ENCODE measurements at places on chromosomes 3 and 15. TPM values are rescaled to one million over a fixed set of nuclear protein-coding genes. Genes with fewer than 3 reads are reported as not detected.

- DNase-seq, result no peak
Measured at GRCh38 chr3:156150434-156151066, 30.2 kb downstream of the KCNAB1 start.

DNA sequence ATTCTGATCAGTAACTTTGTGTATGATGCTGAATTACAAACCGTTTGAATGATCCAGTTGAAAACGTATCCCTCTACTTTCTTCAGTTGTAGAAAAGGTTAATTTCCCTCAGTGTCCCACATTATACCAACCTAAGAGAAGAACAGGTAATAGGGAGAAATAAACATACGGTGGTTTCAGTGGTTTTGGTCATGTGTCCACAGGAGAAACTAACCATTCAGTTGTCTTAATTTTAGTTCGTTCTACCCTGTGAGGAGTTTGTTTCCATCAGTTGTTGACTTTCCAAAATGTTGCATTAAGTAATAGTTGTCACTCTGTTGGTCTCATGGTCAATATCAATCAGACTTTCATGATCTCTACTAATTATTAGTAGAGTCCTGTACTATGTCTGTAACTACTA lies 15.1 kb downstream of the CALML4 start:
- DNase-seq, result no peak

- no peak for DNase-seq
Measured at GRCh38 chr3:39166134-39166710, 12.8 kb upstream of the CSRNP1 start.

- no peak for DNase-seq
Measured at GRCh38 chr3:117047951-117048705, 338.5 kb downstream of the TUSC7 start.

DNA sequence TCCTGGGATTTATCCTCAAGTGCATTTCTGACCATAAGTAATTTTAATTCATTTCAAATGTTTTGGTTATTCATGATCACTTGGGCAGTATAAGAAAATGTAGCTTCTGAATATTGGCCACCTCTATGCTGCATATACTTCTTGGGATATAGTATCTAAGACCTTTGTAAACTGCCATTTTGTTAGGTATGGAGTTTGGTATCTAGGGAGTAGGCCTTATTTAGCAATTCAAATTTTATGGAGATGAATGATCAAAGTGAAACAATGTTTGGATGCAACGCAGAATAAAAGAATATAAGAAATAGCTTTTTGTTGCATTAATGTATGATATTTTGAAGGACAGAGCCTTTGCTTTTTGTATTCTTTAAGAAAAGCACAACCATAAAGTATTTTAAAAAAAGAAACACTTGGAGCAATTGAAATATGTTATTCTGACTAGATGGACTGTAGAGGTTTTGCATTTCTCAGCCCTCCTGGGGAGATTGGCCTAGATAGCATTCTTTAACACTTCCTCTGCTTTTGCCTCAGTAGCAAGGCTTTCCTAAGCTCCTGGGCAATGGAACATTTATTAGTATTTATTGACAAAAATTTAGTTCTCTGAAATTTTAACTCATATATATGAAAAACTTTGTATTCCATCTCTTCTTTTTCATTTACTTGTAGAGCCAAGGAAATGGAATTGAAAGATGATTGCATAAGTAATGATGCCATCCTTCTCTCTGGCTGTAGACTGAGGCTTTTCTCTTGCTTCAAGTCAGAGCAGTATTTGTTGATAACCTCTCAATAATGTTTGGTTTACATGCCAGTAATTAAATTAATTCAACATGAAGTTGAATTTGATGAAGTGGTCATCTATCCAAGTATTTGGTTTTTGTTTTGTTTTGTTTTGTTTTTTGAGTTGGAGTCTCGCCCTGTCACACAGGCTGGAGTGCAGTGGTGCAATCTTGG lies 61.8 kb upstream of the UTS2B start:
- no peak for DNase-seq

- DNase-seq, result no peak
Measured at GRCh38 chr3:159626598-159626997, 362.0 kb upstream of the IL12A start.

GRCh38 chr15:41333026-41333562 lies 413 bp downstream of the NUSAP1 start:
- DNase-seq, result no peak

GRCh38 chr15:64461721-64462162 lies 1.4 kb downstream of the ZNF609 start:
- DNase-seq, result no peak

DNA sequence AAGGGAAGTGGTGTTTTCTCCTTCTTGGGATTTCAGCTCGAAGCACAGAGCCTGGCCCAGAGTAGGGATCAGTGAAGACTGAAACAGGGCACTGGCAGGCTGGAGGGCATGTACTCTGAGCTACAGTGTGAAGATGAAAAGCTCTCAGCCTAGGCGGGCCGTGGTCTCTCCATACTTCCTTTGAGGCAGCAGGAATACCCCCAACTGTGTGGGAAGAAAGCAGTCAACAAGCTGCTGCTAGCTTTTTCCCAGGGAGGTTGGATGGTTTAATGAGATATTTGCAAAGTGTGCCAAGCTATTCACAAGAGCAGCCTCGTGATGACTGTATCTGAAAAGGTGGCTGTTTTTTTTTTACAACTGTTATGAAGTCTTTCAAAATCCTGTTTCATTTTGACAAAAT lies 47.2 kb downstream of the NMNAT3 start:
- DNase-seq, result no peak

DNA sequence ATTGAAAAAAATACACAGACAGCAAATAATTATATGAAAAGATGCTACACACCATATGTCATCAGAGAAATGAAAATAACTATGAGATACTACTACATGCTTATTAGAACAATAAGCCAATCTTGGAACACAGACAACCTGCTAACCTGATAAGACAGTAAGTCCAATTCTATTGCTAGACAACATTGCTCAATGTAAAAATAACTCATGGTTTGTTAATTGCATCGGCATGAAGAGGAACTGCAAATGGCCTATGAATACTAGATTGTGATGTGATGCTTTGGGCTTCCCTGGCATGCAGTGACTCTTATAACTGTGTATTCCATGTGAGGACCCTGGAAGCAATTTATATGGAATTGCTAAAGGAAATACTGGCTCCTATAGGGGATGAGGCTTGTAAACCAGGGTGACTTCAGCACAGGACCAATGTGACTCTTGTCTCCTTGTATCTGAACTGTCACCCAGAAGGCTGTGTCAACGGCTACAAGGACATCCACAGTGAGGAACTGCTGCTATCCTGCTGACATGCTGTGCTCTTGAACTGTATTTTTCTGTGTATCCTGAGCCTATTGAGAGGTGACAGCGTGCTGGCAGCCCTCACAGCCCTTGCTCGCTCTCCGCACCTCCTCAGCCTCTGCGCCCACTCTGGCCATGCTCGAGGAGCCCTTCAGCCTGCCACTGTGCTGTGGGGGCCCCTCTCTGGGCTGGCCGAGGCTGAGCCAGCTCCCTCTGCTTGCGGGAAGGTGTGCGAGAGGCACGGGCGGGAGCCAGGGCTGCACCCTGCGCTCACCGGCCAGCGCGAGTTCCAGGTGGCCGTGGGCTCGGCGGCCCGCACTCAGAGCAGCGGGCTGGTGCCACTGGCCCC lies 385.7 kb downstream of the CNTN4 start:
- no peak for DNase-seq

GRCh38 chr15:75591655-75592364 lies 12.7 kb upstream of the PTPN9 start:
- DNase-seq, result no peak

GRCh38 chr3:132749786-132750185 lies 27.6 kb upstream of the NPHP3 start:
- no peak for DNase-seq

GRCh38 chr15:70530017-70530499 lies 233.3 kb downstream of the UACA start:
- DNase-seq, result no peak

- DNase-seq, result no peak
Measured at GRCh38 chr15:99999282-100000070, 266.2 kb upstream of the LYSMD4 start.

GRCh38 chr3:131283862-131284261 lies 97.7 kb upstream of the NUDT16 start:
- DNase-seq, result no peak

- no peak for DNase-seq
Measured at GRCh38 chr3:64262574-64263114, 37.4 kb upstream of the PRICKLE2 start.

DNA sequence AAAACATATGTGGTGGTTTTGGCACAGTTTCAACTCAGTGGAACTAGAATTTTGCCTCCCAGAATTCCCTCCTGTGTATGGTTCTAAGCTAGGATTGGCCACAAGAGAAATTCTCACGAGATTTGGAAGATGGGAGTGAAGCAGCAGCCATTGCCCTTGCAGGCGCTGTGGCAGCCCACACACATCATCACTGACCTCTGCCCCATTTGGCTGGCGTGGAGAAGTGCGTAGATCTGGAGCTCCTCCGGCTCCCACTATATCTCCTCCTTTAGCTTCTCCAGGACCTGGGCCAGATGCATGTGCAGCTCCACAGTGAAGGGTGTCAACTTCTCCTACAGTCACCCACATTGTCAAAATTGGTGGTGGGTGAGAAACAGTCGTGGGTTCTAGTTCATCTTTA lies 199.6 kb downstream of the EFHB start:
- no peak for DNase-seq

- no peak for DNase-seq
Measured at GRCh38 chr3:42228796-42229195, 37.2 kb downstream of the CCK start.

GRCh38 chr3:109852283-109852682 lies 514.9 kb upstream of the DPPA4 start:
- no peak for DNase-seq

DNA sequence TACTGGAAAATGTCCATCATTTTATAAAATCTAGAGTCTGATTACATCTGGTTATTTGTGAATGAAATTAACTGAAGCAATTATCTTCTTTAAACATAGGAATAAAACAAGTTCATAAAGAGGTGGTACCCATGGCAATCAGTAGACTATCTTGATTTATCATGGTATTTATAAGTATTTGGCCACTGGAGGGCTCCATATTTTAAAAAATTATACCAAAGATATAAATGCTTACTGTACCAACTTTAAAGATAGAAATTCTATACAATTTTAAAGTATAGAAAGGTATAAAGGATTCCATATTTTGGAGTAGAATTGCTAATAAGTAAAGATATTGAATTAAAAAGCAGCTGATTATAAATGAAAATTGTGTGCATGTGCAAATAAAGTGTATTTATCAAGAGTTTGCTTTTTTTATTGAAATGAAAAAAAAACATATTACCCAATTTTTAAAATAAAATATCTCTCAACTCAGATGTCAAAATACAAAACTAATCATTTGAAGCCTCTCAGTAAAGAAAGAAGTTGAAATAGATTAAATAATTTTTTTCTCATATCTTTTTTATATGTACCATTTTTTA lies 105.3 kb downstream of the BBX start:
- no peak for DNase-seq

DNA sequence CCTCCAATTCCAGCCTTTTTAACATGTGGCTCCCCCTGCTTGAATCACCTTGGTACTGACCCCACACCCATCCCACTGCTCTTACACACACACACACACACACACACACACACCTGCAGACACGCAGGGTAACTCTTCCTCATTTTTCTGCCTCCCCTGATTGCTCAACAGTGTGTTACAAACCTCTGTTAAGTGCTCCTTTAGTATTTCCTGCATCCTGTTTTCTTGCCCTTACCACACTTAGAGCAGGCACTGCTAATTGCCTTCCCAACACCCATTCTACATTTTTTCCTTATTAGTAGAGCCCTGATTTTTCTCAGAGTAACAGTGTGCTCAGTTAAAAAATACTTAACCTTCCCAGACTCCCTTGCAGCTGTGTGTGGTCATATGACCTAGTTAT lies 184.0 kb downstream of the EBLN2 start:
- DNase-seq, result no peak

GRCh38 chr3:31232055-31233025 lies 300.4 kb upstream of the STT3B start:
- no peak for DNase-seq

DNA sequence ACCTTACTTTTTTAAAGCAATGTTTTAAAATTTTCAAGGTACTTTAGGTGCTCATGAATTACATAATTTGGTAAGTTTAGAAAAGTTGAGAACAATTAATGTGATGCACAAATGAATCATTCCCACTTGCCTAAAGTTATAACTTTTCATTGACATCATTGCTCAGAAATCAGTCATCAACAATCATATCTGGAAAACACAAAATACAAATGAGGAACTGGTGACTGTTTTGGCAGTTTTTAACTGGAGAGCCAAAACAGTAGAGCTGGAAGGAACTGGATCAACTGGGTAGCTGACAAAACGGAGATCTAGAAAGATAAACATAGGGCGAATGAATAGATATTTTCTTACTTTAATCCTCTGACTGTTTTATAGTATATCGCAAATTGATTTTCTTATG lies 767.1 kb downstream of the IGSF11 start:
- no peak for DNase-seq

DNA sequence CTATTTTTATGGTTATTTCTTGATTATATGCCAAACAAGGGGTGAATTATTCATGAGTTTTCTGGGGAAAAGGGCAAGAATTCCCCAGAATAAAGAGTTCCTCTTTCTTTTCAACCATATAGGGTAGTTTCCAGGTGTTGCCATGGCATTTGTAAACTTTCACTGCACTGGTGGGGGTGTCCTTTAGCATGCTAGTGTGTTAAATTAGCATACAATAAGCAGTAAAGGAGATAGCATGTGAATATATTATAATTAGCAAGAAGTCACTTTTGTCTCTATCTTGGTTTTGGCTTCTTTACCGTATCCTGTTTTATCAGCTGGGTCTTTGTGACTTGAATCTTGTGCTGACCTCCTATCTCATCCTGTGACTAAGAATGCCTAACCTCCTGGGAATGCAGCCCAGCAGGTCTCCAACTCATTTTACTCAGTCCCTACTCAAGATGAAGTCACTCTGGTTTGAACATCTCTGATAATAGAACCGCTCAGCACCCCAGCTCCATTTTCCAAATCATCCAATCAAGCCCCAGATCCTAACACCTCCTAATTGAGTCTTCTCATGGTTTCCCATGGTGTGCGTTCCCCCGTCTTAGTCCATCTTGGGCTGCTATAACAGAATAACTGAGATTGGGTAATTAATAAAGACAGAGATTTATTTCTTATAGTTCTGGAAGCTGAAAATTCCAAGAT lies 3.4 kb upstream of the SELENOT start:
- DNase-seq, result no peak

Gene EIF5A2
- total RNA-seq, result 7.4 TPM

Gene SCN11A
- not detected for total RNA-seq

Gene AHSG
- not detected for total RNA-seq

Gene KNG1
- not detected for total RNA-seq

Gene CFAP92
- 0.68 TPM for total RNA-seq

Gene ANKUB1
- 0.81 TPM for total RNA-seq

Gene HTR3E
- total RNA-seq, result not detected

Gene TOPBP1
- total RNA-seq, result 21.5 TPM

Gene FEZF2
- not detected for total RNA-seq

Gene ZNF445
- 9.2 TPM for total RNA-seq

Gene GUCA1C
- total RNA-seq, result not detected

Gene SIDT1
- total RNA-seq, result 14.0 TPM

Gene MEGF11
- total RNA-seq, result not detected

Data from thoracic aorta (tissue), 2 donors.